ENCODE measurements at places on chromosomes 1 and 21.
A peak's percentile ranks its signal among the peaks of the same experiment; 100 is the strongest.

DNA sequence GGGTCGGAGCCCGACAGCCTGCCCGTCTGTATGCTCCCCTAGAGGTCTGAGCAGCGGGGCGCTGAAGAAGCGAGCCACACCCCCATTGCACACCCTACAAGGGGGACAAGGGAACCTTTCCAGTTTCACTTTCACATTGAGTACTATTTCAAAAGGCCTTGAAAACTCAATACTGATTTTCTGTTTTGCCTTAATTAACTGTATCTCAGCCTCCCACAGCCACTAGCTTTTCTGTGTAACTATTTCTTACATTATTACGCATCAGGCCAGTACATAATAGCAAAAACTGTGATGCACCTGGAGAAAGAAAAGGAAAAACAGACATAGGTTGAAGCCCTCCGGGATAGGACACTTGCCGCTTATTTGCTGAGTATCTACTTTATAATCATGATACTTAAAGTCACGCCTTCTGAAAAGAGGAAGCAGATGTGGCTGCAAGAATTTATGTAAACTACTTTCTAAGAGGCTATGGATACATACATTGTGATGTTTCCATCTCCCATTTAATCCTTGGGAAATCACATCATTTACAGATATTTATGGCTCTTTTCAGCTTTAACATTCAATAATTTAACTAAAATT lies 1719.5 kb downstream of the MRPL39 start:
- DNase-seq, result peak; percentile 6

- peak; percentile 43 for DNase-seq
Measured at GRCh38 chr21:42737951-42738590, 84.7 kb downstream of the PDE9A start.

- DNase-seq, result no peak
Measured at GRCh38 chr1:100626397-100626796, 88.5 kb downstream of the GPR88 start.

DNA sequence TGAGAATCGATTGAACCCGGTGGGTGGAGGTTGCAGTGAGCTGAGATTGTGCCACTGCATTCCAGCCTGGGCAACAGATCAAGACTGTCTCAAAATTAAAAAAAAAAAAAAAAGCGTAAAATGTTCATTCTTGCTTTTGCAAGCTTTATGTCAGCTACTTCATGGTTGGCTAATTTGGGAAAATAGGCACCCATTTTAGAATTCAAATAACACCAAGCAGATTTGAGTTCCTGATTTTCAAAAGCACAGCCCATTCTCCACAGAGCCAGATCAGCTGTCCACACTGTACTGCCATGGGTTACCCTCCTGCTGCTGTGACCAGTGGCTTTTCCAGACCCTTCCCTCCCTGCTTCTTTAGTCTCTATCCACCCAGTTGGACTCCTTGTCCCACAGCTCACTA lies 4.4 kb downstream of the THEM5 start:
- DNase-seq, result no peak

GRCh38 chr1:11301601-11302000 lies 28.6 kb downstream of the UBIAD1 start:
- no peak for DNase-seq

GRCh38 chr1:99497690-99498089 lies 148.2 kb upstream of the PALMD start:
- DNase-seq, result no peak

- no peak for DNase-seq
Measured at GRCh38 chr1:70195342-70195741, 10.0 kb downstream of the LRRC40 start.

- no peak for DNase-seq
Measured at GRCh38 chr1:54871275-54872035, 15.5 kb downstream of the DHCR24 start.

DNA sequence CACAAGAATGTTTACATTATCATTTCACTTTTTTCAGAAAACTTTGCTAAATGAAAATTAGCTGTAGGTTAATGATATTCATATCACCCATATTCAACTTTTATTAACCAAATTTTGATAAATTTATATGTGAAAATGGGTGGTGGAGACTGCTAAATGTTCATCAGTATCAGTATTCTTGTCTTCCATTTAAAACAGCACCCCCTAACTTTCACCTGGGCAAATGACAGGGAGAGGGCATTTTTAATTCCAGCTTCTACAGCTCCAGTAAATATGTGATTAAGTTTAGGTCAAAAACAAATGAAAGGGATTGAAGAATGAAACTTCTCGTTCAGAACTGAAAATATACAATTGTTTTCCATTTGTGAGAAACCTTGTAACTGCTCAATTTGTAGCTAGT lies 722.2 kb downstream of the KCNT2 start:
- no peak for DNase-seq

- DNase-seq, result no peak
Measured at GRCh38 chr1:39238476-39238875, 34.0 kb downstream of the MACF1 start.

GRCh38 chr1:208203848-208204609 lies 40.2 kb downstream of the PLXNA2 start:
- no peak for DNase-seq

DNA sequence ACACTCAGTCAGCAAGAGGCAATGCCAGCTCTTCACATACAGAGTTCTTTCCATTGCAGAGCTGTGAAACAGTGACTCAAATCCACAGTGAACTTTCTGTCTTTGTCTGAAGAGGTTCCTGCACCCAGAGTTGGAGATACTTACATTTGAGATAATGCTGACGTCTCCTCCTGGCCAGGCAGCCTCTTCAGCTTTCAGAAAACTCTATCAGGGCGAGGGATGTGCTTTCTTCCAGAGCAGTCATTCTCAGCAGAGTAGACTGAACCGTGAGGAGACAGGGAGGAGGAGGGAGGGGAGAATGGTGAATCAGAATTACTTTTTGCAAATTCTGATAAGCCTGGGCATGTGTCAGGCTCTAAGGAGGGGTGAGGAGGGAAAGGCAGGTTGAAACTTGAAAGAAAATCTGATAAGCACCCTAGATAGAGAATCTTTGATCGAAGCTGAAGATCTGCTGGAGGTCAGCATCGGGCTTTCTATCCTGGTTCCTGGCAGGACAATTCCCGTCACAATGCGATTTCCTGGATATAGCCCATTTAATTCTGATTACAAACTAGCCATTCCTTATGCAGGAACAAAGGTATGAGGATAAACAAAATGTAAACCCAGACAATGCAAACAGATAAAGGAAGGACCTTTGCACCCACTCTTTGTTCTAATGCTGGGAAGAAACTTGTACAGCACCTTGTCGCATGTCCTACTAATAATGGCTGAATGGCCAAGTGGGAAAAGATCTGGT lies 18.9 kb upstream of the NID1 start:
- DNase-seq, result no peak

GRCh38 chr1:54814126-54814498 lies 13.0 kb upstream of the TTC22 start:
- no peak for DNase-seq

GRCh38 chr1:204712708-204713430 lies 27.3 kb upstream of the LRRN2 start:
- no peak for DNase-seq

DNA sequence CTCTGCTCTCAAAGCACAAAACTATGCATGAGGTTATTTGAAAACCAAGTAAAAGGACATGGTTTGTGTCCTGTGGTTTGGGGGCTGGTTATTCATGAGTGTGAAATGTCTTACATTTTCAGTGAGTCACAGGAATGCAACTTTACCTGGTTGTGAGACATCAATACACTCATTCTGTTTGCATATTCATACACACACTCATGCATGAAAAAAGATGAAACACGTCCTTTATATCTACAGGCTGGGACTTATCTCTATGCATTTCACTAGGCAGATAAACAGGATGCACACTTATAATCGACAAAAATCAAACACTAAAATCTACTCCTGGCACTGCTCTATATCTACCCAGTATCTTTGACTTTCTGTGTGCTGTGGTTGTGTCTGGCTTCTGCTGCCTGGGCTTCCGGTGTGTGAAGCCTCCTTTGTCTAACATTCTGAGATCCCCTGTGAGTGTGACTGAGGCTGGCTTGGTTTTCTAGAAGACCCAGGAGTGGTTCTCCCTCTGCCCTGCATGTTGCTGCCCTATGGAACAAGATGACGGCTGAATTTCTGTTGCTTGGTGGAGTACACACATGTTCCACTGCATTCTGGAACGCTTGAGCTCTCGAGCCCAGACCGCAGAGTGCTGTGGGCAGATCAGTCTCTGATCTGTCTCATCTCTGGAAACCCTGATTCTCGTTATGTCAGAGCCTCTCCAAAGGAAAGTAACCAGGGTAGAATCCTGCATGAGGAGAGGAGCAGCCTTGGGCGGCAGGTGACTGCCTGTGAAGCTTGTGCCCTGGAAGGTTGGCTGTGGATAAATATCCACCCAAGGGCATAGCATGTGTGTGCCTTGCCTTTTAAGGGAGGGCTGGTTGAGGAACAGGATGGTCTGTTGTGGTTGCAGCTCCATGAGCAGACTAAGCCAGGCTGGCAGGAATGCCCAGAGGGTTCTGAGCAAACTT lies 19.7 kb upstream of the FASLG start:
- DNase-seq, result peak; percentile 45

GRCh38 chr1:211705467-211706091 lies 30.2 kb upstream of the NEK2 start:
- DNase-seq, result no peak

GRCh38 chr1:211915924-211916323 lies 85.4 kb upstream of the LPGAT1 start:
- no peak for DNase-seq

- DNase-seq, result no peak
Measured at GRCh38 chr1:90721210-90722194, 4.4 kb upstream of the BARHL2 start.

- DNase-seq, result no peak
Measured at GRCh38 chr1:209732725-209733124, 23.1 kb upstream of the TRAF3IP3 start.

DNA sequence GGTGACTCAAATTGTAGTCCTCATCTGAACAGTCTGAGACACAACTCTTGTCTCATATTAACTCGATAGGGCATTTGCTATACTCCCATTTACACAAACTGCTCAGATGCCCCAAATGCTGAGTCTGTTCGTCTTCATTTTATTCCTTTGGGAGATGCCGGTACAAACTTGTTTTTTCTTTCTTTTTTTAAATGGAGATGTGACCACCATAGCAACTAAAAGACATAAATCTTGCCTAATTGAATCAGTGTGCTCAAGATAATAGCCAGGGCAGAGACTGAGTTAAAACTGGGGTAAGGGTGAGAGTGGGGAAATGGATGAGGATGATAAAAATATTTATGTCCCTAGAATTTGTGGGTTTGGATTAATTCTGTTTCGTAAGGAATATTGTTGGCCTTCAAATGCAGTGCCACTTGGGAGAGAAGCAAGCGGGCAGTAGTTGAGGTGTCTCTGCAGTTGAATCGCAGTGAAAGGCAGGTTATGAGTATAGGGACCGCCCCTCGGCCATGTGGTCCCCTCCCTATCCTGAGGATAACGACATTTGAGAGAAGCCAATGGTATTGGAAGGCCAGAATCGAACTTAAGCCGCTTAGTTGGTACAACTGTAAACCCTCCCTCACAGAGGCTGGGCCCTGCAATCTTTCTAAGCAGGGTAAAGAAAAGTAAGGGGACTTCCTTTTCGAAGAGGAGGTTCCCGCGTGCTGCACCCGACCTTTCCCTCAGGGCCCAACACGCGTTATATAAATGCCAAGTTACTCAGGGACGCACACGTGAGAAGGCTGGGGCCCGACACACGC lies 859 bp upstream of the LRRC8B start:
- no peak for DNase-seq

- no peak for DNase-seq
Measured at GRCh38 chr1:245416781-245417180, 262.0 kb downstream of the KIF26B start.

- no peak for DNase-seq
Measured at GRCh38 chr1:201628490-201628889, 89.6 kb downstream of the NAV1 start.

DNA sequence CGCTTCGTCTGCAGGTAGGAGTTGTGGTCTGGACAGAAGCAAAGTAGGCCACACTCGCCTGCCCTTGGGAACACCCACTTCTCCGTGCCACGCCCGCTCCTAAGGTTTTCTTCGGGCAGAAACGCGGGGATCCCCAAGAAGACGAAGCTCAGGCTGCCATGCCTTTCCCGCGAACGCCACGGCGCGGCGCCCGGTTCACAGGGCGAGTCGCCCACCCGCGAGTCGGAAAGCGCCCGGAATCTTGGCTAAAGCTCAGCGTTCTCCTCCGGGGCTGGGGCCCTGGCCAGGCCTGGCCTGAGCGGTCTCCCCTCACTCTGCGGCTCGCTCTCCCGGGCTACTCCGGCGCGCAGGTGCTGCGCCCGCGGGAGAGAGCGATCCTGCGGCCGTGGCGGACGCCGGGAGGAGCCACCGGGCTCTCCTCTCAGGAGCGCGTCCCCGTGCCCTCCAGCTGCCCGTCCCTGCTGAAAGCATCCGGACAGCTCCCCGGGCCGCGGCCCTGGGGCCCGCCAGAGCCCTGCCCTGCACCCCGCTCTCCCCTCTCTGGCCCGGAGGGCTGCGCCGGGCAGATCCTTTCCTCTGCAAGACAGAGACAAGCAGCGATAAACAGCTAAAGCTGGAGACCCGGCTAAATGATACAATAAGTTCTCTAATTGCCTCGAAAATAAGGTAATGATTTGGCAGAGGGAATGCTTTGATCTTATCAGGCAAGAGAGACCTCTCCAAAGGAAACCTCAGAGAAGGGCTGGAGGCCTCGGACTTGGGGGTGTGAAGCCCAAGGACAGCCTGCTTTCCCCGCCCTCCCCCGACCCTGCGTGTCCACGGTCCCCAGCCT lies 6.7 kb upstream of the WNT2B start:
- DNase-seq, result peak; percentile 17

DNA sequence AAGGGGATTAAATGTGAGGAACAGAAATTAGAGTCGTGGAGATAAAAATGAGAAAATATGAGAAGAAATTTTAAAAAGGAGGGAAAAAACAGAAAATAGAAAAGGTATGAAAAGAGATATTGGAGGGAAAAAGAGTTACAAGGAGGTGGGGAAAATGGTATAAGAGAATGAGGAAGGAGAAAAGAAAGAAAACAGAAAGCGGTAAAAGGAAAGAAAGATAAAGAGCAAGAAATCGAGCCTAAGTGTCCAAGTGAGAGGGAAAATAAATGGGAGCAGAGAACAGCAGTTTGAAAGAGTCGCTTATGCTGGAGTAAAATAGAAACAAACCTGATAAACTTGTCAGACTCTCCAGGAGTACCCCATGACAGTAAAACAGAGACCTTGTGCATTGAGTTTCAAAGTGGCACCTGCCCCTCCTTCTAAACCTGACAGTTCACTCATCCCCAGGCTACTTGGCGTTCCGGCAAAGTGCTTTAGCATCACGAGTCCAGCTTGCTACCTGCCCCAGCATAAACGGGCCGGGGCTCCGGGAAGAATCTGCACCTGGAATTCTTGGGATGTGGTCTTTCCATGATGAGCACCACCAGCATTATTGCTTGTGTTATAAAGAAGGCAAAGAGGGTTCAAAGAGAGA lies 585 bp downstream of the NEGR1 start:
- no peak for DNase-seq

All from CD4-positive, alpha-beta T cell (primary cell).